ENCODE measurements at places on chromosomes 1 and 21.

DNA sequence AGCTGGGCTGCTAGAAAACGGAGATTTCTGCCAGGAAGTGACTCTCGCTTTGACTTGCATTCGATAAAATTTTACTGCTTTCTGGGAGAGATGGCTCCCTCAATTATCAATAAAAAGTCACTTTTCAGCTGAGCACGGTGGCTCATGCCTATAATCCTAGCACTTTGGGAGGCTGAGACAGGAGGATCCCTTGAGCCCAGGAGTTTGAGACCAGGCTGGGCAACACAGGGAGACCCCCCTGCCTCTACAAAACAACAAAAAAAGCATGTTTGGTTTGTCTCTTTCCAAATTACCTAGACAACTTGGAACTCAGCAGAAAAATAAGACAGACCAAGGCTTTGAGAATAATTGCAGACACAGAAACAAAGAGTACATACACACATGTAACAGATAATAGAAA, 12.9 kb upstream of the ENSA start:
- no peak for DNase-seq

DNA sequence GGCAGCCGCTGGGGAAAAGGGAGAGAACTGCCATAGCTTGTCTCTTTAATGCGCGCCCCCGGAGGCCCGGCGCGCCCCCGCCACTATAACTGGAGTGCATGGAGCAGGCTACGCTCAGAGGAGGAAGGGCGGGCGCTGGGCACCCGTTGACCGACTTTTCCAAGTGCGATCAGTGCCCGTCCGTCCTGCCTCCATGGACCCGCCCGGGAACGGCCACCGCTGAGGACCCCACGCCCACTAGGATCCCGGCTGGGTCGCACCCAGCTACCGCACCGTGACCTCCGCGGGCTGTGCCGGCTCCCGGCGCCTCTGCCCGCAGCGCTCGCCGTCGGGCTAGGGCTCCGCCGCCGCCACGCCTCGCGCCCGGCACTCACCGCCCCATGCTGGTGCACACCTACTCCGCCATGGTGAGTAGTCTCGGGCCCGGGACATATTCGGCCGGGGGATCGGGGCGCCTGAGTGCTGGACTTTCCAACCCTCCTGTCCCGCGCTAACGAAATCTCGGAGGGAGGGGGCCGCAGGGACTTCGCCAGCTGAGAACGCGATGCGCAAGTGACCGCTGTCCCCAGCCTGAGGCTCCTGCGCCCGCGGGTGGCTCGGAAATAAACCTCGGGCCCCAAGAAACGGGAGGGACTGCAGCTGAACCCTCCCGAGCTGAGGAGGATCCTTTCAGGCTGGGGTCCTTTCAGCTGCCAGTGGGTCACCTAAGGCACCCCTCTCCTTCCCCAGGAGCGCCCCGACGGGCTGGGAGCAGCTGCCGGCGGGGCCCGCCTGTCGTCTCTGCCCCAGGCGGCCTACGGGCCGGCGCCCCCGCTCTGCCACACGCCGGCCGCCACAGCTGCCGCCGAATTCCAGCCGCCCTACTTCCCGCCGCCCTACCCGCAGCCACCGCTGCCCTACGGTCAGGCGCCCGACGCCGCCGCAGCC, at the start of gene TFAP2E:
TFAP2E (plus strand) TSS at position 117 of the 927 bp plus-strand sequence; CDS start at position 381, 264 bp downstream.
- no peak for DNase-seq

DNA sequence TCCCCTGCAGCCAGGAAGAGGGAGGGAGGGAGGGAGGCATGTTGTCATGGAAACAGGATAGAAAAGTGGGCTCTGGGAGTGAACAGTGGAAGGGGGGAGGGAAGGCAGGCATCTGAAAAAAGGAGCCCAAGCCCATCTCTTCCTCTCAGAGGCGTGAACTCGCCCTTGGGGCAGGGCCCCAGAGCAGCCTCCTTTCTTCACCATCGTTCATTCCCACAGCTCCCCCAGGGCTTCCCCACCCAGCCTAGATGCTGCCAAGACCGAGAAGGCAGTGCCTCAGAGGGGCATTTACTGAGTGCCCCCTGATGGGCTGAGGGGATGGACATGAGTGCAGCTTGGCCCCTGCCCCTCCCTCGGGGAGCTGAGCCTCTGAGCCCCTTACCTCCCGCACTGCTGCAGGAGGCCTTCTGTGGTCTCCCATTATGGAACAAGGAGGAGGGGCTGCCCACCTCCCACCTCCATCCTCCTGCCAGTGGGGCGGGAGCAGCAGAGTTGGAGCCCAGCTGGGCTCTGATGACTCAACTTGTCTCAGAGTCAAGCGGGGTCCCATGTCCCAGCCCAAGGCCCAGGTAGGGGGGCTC, 39.1 kb upstream of the KIF21B start:
- DNase-seq, result no peak

DNA sequence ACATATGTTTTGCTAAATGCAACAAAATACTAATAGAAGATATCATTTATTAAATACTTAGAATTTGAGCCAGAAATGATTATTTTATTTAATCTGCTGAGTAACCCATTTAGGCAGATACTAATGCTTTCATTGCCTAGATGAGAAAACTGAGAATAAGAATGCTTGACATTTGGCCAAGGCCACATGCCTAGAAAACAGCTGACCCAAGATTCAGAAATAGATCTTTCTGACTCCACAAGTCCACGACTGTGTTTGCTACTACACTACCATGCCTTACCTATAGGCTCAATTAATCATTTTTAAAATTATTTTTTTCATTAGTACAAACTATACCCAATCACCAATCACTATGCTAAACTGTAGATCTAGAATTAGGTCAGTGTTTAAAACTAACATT, 129.7 kb downstream of the ATP1B1 start:
- no peak for DNase-seq

- no peak for DNase-seq
Measured at GRCh38 chr1:164635803-164636731, 77.1 kb downstream of the PBX1 start.

GRCh38 chr1:43975249-43975961, 645 bp downstream of the ATP6V0B start:
- DNase-seq, result peak; percentile 65

GRCh38 chr1:236168716-236169429, 26.5 kb downstream of the GPR137B start:
- no peak for DNase-seq

GRCh38 chr1:159921251-159921650, 4.1 kb downstream of the TAGLN2 start:
- DNase-seq, result no peak

GRCh38 chr1:117143871-117144270, 22.3 kb upstream of the TRIM45 start:
- no peak for DNase-seq
